ENCODE measurements at places on chromosomes 11 and 22.

DNA sequence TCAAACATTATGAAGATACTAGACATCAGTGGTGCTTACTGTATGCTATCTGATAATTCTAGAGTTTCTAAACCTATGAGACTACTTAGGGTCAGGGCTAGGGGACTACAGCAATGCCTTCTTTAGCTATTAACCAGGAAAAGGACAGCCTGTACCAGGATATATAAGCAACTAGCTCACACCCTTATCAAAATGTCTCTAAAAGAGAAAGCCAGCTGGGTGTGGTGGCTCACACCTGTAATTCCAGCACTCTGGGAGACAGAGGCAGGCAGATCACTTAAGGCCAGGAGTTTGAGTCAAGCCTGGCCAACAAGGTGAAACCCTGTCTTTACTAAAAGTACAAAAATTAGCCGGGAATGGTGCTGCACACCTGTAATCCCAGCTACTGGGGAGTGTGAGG lies 55.8 kb downstream of the RAB6A start:
- no peak for DNase-seq

DNA sequence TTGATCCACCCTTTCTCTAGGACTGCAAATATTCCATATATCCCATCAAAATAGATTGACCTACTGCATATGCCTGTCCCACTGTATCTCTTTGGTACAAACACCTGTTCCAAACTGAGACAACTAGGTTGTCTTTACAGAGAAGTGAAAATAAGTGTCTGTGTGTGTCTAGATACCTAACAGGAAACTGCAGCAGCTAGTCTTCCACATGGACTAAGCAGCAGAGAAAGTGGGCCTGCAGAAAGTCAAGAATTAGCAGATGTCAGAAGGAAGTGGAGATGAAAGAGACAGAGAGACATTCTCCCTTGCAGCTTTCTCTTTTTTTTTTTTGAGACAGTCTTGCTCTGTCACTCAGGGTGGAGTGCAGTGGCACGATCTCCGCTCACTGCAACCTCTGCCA lies 3.9 kb upstream of the RAB39A start:
- DNase-seq, result no peak

DNA sequence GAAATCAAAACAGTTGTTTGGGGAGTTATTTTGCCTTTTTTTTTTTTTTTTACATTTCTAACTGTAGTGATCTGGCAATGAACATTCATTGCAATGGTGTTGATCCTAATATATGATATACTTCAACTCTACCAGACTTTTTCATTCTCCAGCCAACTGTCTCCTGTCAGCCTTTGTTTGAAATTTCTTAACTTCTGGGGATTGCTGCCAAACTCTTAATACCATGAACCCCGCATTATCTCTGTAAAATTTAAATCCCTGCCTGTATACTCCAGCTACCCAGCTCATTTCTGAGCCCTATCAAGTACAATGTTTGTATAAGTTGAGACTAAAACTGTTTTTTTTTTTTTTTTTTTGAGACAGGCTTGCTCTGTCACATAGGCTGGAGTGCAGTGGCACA lies 280.7 kb downstream of the TTC28 start:
- DNase-seq, result no peak

- DNase-seq, result no peak
These were observed 36.4 kb upstream of the TH start for GRCh38 chr11:2207773-2208621.

DNA sequence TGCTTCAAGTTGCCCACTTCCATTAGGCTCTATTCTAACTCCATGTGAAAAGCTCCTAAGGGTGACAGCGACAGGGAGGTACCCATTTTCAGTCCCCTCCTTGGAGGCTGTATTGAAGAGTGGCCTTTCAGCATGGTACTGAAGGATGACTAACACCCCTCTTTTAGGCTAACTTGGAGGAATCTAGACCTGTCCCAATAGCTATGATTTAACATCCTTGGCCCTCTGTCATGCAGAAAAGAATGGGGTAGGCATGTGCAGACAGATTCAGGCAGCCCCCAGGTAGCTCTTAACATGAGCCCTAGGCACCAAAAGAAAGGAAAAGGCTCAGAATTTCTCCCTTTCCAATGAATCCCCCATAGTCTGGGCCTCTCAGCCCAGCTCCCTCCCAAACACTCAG lies 89.3 kb upstream of the AMOTL1 start:
- DNase-seq, result no peak

DNA sequence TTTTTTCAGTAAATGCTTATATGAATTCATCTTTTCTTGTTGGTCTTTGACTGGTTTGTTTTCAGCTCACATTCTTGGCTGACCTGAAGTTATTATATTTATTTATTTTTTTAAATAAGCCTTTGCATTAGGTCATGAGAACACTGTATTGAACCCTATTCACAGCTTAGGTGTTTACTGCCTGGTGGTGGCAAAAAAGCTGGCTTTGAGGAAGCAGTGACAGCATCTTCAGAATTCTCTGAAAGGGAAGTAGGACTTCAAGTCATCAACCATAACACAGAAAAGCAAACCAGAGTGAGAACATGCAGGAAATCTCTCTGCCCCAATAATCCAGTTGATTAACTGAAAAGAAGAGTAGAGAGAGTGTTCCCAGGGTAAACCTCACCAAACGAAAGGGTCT lies 30.3 kb upstream of the MMP13 start:
- no peak for DNase-seq

- DNase-seq, result no peak
These were observed 14.4 kb downstream of the OVCH2 start for GRCh38 chr11:7691759-7692350.

DNA sequence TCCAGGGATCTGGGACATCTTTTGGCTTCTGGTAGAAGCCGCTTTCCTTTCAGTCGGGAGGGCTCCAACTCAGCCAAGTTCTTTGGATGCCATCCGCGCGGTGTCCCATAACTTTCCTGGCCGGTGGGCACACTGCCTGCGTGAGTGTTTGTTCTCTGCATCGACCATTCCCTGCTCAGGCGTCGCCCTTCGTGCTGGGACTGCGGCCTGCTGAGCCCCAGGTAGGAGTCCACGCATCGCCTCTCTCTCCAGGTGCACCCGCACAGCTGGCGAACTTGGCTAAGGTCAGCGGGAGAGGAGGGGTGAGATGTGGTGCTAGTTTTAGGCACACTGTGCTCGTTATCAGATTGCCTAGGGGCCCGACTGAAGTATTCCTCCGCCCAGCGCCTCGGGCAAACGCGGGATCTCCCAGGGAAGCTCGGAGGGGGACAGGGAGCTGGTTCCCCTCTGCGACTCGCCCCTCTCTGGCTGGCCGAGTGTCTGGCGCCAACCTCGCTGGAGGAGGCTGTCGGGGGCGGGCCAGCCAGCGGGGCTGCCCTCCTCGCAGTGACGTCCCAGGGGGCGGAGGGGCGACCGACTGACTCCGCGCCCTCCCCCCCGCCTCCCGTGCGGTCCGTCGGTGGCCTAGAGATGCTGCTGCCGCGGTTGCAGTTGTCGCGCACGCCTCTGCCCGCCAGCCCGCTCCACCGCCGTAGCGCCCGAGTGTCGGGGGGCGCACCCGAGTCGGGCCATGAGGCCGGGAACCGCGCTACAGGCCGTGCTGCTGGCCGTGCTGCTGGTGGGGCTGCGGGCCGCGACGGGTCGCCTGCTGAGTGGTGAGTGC lies at the start of gene LAYN:
Gene LAYN (plus strand): TSS at position 607 of the 823 bp plus-strand sequence. CDS start 124 bp downstream, at position 731.
- DNase-seq, result no peak

- no peak for DNase-seq
These were observed 22.5 kb downstream of the P4HA3 start for GRCh38 chr11:74288911-74289310.

GRCh38 chr11:12042215-12042676 lies 33.8 kb upstream of the DKK3 start:
- DNase-seq, result no peak

- no peak for DNase-seq
These were observed 7.3 kb upstream of the EHF start for GRCh38 chr11:34613552-34614056.

DNA sequence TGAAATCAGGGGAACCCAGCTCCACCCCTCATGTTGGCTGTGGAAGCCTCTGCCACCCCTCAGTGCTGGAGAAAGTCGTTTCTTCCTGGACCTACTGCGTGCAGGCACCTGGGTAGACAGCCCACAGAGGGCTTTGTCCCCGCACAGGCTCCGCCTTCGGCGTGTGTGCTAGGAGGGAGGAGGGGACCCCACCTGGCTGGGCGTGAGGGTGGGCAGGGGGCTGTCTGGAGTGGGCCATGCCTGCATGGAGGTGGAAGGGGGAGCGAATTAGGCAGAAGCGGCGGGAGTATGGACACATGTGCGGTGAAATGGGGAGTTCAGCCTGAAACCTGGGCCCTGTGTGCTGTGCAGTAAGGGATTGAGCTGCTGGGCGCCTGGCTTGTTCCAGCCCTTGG lies 49.3 kb downstream of the FBLN1 start:
- DNase-seq, result no peak

DNA sequence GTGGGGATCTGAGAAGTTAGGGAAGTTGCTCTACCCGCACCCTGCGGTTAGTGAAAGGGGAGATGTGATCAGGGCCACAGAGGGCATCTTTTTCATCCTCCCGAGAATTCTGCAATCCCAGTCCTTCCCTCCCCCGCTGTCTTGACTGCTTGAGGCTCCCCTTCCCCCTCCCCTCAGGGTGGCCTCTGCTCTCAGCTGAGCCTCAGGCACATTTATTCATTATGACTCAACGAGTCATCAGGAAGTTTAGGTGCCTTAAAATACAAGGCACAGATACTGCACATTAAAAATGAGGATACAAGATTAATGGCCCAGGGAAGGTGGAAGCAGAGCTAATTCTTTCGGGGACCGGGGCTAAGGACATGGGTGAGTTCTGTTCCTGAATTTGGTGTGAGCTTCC lies 104.0 kb downstream of the CACNA1I start:
- DNase-seq, result no peak

DNA sequence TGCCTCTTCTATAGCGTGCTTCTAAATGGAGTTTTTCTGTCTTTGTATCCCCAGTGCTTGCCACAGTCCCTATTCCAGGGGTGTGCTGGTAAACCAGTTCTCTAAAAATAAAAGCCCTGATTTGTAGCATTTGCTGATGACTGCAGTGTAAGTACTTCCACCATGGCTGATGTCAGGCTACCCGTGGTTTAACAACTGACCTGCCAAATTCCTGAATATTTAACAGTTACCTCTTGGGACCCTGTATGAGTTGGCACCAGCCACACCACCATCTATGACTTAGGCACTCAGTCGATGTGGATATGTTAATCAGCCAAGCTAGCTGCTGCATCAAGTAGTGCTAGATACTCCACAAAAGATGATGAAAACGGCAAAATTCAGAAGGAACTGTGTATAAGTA lies 94.0 kb upstream of the MTNR1B start:
- DNase-seq, result no peak

DNA sequence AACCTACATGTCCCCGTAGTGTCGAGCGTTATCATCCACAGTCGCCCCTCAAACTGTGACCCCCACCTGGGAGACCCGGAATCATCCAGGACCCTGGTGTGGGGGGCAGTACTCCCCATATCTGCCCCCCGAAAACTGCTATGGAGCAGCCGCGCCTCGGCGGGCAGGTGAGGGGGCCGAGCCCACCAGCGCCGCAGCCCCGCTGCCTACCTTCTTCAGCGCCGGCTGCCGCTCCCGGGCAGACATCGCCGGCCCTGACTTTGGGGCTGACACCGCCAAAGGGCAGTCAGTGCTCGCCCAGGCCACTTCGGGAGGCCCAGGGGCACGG lies 825 bp downstream of the ARHGAP20 start:
- no peak for DNase-seq

DNA sequence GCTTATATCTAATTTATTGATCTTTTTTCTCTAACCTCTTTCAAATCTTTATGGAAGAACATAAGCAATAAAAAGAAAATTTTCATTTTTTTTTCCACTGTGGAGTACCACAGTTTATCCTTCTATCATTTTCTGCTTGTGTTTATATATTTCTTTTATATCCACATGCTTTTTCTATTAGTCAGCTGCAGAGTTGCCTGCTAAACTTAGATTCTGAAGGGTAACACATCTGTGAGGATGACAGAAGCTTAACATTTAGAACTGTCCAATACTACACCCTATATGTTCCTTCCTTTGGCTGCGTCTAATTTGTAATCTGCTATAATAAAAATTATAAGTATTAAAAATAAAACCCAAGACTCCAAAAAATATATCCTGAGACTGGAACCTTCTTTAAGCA lies 20.8 kb downstream of the CCDC90B start:
- DNase-seq, result no peak

- no peak for DNase-seq
These were observed 13.5 kb upstream of the EP300 start for GRCh38 chr22:41078931-41079330.

DNA sequence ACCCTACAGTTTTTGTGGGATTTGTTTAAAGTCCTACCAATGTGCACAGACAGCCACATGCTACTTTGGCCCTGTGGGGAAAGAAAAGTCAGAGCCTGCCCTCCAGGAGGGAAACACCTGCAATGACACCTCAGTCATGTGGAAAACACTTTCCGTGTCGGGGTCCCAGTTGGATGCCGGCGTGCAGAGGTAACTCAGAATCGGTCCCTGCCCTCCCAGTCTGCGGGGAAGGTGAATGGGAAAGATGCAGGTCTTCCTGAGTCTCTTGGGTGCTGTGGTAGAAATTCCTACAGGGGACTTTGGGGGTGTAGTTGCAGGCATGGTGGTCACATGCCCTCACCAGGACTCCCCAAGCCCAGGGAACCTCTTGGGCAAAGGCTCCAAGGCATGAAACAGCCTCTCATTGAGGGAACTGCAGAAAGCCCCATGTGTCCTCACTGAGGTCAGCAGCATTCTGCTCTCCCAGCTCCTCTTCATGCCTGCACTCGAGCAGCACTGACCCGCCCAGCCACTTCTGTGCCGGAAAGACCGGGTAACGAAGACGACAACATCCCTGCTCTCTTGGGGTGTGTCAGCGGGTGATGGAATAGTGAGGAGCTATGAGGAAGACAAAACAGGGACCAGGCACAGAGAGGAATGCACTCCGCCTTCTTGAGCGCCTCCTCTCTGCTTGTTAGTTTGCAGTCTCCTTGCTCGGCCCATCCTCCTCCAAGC lies 4.7 kb downstream of the RIBC2 start:
- DNase-seq, result no peak

DNA sequence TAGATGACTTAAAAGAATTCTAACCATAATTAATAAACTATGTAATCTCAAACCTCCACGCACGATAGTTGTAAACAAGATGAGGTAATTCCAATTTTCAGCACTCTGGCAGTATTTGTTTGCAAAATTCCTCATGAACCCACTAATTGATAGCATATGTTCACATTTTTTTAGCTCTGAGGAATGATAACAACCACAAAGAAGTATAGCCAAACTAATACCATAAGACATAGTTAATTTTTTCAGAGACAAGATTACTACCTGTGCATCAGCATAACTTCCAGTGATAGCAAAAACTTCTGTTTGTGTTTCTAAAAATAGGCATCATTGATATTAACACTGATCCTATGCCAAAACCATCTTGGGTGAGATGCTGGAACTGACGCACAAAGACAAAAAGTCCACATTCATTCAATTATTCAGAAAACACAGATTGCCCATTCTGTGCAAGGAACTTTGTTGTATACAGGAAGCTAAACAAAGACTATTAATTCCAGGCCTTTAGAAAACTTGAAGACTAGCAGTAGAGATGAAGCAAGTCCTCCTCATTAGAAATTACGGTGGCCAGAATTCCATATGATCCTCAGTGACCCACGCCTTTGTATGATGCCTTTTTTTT lies 57.7 kb downstream of the PDGFD start:
- no peak for DNase-seq

- DNase-seq, result no peak
These were observed 84.4 kb downstream of the DENND5A start for GRCh38 chr11:9180784-9181183.
